ENCODE measurements at places on chromosomes 1 and 21.

GRCh38 chr1:180163041-180163440 is 8.4 kb downstream of the QSOX1 start:
- no peak for DNase-seq

GRCh38 chr1:39754026-39754570 is 15.4 kb downstream of the PPIE start:
- DNase-seq, result no peak

- DNase-seq, result peak; percentile 11
These were observed 9.9 kb downstream of the TOR1AIP2 start for GRCh38 chr1:179867493-179868330.

DNA sequence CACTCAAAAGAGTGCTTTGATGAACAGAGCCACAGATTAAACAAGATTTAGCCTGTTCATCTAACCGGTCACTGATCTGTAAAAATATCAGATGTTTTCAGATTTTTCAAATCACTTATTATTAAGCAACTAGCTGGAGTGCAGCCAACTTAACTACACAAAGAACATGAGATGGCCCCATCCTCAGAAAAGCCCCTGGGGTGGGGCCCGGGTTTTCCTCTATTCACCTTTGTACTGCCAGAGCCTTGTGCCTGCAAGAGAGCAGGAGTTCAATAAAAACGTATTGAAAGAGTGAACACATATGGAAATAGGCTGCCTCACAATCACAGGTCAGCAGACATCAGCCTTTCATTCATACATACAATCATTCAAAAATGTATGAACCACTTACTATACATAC is 516.1 kb downstream of the OMA1 start:
- no peak for DNase-seq

DNA sequence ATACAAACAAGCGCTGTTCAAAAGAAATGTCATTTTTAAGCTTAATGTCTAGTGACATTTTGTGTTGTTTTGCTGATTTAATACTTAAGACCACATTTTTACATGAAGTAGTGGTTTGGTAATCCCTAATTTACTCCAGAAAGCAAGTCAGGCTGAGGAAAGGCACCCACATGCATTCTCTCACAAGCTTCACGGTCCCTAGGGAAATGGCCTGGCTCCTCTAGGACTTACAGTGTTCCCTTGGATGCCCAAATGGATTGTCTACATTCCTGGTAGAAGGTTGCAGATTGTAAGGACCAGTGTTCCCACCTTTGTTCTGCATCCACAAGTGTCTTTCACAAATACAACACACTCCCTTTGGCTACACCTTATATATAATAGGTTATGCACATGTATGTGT is 9.5 kb downstream of the GPSM2 start:
- no peak for DNase-seq

DNA sequence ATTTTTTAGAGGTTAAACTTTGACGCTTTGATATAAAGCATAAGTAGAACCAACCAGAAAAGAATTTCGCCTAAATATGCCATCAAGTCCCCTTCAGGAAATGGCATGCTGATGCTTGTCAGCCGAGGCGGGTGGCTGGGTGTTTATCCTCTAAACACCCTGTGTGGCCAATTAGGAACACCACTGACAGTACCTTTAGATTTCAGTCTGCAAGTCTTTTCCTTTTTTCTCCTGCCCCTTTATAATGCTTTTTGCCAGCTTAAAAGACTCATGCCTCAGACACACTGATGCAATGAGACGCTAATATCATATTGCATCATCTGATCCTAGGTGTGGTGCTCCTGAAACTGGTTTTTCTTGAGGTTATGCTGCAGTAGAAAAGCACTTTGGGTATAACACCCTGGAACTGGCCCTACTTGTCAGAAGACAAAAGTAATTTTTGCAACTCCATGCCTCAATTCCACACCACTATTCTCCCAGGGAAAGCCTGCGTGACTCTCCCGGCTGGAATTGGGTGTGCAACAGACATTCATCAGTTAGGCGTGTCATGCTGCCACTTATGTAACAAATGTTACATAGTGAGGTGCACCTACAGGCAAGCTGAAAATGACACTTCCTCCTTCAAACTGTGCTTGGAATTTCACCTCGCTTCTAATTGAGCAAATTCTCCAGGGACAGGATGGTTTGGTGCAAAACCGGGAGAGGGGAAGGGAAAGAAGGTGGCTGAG is 2.0 kb upstream of the RCC2 start:
- no peak for DNase-seq

DNA sequence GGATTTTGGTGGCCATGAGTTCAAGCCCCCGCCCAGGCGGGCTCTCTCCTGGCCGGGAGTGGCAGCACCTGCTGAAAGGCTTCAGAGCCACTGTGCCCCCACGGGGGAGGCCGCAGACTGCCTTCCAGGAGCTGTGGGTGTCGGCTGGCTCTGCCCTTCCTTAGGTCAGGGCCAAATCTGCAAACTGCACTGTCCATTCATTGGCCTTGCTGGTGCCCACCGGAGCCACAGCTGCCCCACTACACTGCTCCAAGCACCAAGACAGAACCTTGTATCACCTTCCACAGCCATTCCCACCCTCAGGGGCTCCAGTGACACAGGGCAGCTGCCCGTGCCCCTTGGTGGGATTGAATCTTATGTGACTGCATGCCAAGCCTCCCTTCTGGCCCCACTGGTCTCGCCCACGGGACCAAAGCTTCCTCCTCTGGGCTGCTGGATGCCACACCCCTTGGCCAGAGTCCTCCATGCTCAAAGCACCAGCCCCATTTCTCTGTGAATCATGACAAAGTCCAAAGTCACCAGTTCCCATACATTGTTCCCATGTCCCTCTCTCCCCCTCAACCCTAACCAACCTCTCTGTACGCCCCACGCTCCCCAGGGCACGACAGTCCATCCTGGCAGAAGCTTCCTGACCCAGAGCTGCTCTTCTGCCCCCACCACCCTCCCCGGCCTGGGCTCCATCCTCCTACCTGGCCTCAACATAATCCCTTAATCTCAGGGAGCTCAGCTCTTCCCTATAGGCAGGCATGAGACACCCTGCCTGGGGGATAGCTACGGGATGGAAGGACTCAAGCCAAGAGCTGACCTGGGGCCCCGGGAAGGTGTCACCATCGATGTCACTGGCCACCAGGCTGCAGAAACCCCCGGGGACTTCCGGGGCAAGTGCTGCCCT is 20.9 kb upstream of the GPR153 start:
- no peak for DNase-seq

DNA sequence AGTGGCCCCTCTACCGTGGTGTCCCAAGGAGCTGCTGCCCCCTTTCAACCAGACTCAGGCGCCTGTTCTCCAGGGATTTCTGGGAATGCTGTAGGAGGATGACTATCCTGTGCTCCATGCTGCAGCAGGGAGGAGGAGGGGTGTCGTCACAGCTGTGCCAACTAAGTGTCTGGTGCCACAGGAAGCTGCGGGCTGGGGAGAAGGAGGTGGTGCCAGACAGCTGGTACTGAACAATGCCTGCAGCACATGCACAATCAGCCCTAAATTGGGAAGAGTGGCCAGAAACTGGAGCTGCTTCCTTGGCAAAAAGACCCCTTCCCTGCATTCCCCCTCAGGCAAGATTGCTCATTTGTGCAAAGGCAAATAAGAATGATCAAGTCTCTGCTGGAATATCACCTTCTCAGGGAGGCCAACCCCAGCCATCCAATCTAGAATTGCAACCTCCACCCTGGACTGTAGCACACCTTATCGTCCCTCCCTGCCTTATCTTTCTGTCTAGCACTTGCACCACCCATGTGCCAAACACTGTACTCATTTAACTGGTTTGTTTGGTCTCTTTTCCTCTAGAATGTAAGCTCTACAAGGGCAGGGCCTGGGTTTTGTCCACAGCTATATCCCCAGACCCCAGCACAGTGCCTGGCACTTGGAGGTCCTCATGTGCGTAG is 33.3 kb downstream of the LAMB3 start:
- DNase-seq, result no peak

DNA sequence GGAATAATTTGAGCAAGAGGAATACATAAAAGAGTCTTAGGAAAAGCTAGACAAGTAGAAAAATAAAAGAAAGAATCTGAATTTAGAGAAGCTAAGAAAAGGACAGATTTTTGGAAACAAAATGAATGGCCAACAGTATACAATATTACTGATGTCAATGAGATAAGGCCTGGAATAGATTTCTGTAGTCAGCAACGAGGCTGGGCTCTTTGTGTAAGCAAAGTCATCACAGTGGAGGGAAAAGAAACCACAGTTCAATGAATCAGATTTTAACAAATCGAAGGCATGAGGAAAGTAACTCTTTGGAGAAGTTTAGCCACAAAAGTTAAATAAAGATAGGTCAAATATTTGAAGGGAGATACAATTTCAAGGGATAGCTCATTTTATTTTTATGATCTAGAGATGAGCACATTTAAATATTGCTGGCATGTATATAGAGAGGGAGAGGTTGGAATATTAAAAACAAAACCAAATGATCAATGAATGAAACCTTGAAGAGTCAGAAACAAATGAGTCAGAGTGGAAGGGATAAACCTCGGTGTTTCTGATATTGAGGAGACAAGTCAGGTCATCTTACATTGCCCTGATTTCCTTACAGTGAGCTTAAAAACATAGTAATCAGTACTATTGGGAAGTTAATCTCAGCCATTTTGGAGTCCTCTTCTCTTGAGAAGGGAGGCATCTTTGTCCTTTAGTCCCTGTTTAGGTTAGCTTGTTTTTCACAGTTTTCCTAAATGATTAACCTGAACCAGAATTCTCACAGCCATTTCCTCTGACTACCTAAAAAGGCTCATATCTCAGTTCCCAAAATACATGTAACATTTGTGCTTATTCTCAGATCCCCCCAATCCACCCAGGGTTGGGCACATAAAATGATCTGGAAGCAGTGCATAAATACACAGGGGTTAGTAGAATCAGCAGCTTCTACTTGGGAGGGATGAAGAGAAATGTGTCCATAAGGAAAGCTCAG is 620.0 kb upstream of the B3GALT2 start:
- no peak for DNase-seq

DNA sequence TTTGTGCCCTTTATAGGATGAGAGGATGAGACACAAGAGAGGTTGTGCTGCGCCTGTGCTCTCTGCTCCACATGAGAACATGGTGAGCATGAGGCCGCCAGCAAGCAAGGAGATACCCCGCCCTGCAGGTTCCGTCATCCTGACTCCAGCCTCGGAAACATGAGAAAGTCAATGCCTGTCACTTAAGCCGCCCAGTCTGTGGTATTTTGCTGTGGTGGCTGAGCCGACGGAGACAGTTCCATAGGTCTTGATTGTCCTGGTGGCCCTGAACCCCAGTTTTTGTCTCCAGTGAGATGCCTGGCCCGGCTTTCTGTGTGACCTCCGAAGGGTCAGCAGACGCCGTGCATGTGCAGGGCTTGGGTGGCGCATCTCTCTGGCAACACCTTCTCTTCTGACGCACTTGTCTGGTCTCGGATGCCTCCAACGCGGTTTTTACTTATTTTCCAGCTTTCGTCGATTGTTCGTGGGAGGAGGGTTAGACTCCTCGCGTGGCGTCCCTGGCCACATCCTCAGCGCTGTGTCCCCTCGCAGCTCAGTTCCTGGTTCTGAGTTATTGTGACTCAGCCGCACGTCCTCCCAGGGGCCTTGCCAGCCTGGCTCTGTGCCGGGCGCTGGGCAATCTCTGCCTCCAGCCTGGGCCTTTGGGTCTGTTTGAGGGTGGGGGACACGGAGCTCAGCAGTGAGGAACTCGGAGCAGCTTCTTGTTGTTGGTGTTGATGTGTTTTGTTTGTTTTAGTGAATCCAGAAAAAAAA is 70.0 kb downstream of the FAAP20 start:
- no peak for DNase-seq

DNA sequence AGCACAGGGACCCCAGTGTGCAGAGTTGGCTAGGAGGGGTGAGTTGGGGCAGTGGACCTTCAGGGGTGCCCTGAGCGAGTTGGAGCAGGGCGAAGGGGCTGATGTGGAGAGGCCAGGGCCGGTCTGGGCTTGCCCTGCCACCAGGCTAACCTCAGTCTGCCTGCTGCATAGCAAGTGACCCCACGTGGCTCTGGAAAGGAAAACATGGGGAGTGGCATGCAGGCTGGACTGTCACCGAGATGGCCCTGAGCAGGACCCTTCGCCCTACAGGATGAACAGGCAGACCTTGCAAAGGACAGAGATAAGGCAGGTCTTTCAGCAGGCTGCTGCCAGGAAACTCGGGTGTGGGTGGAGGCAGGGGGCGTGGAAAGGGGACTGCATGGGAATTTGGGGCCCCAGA is 51.5 kb downstream of the FOXO6 start:
- DNase-seq, result no peak

- DNase-seq, result no peak
These were observed 9.5 kb upstream of the GPR153 start for GRCh38 chr1:6270401-6270800.

DNA sequence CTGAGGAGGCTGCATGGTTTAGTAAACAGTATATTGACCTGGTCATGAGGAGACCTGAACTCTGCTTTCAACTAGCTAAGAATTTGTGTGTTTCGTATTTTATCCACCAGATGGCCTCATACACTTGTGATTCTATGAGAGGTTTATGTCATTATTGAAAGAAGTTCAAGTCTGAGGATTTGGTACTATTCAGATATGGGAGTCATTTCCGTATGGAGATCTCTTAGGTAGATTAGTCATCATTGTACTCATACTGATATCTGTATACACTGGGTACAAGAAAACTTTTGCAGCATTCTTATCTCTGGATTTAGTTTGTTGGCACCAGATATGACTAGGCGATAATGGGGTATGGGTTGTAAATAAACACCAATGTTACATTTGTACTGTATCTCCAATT is 26.6 kb downstream of the ATF6 start:
- DNase-seq, result no peak

- no peak for DNase-seq
These were observed 216.7 kb upstream of the HOOK1 start for GRCh38 chr1:59598120-59598440.

DNA sequence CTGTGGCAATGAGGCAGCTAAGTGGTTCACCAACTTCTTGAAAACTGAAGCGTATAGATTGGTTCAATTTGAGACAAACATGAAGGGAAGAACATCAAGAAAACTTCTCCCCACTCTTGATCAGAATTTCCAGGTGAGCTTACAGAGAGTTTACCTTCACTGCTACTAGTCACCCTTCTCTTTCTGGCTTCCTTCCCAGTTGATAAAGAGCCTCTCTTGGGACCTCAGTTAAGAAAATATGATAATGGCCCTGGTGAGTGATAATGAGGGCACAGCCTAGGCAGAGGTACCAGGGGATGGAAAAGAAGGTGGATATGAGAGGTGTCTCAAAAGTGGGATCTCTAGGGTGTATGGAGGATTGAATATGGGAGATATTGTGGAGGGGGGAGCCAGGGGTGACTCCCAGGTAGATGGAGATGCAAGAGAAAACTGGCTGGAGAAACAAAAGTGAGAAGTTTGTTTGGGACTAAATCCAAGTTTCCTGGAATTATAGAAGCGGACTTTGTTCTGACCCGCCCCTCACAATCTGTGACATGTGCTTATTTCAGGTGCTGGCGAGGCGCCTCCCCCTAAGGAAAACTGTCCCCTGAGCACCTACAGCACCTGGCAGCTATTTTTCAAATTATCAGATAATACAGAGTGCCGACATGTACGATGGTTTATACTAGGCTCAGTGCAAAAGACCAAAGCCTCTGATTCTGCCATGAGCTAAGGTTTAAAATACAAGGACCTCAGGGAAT is 13.7 kb downstream of the MTARC2 start:
- no peak for DNase-seq
